ENCODE measurements at places on chromosomes 2 and 18.

DNA sequence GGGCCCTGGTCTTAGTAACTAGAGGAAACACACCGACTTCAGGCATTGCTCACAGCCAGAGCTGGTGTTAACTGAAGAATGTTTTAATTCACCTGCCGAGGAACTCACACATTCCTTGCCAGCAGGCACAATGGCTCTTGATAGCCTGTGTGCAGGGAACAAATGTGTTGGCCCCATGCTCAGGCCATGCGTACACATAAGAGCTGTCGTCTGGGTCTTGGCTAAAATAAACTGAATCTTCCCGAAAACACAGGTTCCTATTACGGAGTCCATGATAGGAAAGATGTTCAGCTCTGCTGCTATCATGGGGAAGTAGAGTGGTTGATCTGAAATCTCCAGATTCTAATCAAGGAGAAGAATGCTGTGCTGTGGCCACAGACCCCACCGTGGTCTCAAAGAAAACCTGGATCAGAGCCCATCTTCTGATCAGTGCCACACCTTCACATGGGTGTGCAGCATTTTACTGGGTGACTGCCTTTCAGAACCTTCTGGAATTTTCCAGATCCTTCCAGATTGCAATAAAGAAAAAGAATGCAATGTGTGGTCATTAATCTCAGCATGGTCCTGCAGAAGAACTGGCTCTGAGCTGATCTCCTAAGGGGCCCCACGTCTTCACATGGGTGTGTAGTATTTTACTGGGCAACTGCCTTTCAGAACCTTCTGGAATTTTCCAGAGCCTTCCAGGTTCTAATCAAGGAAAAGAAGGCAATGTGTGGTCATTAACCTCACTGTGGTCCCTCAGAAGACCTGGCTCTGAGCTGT lies 17.2 kb downstream of the MBP start:
- no peak for DNase-seq

- DNase-seq = no peak
Observed at GRCh38 chr2:5674026-5674340, 18.2 kb upstream of the SOX11 start.

- no peak for DNase-seq
Observed at GRCh38 chr18:76442413-76443171, 52.5 kb downstream of the ZNF516 start.

- peak; percentile 68 for DNase-seq
Observed at GRCh38 chr2:233353769-233354499, at the start of gene DGKD. DGKD (plus strand) TSS chr2:233354494; CDS start chr2:233354519, 25 bp downstream.

DNA sequence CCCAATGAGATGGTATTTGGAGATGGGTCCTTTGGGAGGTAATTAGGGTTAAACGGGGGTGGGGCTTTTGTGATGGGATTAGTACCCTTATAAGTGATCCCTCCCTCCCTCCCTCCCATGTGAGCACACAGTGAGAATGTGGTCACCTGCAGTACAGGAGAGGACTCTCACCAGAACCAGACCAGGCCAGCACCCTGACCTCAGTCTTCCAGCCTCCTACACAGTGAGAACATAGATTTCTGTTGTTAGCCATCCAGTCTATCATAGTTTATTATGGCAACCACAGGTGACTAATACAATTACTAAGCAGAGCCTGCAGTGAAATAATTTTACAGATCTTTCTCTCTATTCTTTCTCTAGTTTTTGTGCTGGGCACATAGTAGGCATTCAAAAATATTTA lies 137.7 kb upstream of the PKDCC start:
- DNase-seq = no peak

GRCh38 chr2:128638341-128639119 lies 319.9 kb upstream of the HS6ST1 start:
- DNase-seq = no peak

DNA sequence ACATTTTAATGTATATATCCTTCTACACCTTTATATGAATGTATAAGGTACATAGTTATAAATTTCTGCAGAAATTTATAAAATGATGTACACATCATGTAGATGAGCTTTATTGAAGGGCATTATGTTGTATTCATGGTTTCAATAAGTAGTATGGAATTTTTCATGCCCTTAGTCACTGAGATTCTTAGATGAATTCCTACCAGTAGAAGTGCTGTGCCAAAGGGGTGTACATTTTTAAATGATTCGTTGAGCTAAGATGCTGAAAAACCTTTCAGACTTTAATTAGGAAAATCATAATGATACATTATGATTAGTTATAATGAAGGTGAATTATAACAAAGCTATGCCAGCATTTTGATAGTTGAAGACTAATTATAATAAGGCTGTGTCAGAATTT lies 115.2 kb downstream of the ZNF236 start:
- no peak for DNase-seq

GRCh38 chr2:145692971-145693478 lies 1173.1 kb upstream of the ZEB2 start:
- DNase-seq = no peak

- DNase-seq = no peak
Observed at GRCh38 chr18:32251466-32251865, 61.6 kb downstream of the MEP1B start.

DNA sequence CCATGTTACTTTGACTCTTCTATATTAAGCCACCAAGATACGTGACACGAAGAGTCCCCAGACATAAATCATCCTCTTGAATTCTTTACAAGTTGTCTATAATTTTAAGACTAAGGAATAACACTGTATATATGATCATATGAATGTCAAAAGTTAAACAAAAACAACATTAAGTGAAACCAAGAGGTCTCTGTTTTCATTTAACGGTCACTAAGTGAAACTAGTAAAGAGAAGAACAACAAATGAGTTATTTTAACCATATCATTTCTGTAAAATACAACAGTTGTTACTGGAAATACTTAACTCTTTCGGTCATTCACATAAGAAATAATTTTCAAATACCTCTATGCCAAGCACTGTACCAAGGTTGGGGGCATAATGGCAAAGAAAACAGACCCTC lies 45.7 kb upstream of the STK17B start:
- DNase-seq = no peak

GRCh38 chr2:240632306-240632721 lies 7.0 kb downstream of the GPR35 start:
- no peak for DNase-seq

- DNase-seq = no peak
Observed at GRCh38 chr2:222298311-222299150, at the start of gene PAX3. PAX3 (minus strand) TSS chr2:222298998; CDS start chr2:222298615, 383 bp downstream.

DNA sequence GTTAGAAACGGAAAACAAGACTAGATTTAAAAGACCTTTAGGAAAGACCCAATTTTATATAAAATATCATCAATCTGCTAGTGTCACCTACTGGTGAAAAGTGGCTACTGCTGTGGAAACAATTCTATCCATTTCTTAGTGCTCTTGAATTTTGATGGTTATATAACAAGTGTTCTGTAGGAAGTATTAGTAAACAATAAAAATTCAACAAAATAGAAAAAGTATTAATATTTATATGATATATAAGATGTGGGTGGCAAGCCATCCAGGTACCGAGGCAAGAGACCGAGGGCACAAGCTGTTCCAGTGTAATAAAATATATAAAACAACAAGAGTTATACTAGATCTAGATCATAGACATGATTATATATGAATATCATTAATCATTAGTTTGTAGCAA lies 6.2 kb upstream of the TMEM87B start:
- no peak for DNase-seq

DNA sequence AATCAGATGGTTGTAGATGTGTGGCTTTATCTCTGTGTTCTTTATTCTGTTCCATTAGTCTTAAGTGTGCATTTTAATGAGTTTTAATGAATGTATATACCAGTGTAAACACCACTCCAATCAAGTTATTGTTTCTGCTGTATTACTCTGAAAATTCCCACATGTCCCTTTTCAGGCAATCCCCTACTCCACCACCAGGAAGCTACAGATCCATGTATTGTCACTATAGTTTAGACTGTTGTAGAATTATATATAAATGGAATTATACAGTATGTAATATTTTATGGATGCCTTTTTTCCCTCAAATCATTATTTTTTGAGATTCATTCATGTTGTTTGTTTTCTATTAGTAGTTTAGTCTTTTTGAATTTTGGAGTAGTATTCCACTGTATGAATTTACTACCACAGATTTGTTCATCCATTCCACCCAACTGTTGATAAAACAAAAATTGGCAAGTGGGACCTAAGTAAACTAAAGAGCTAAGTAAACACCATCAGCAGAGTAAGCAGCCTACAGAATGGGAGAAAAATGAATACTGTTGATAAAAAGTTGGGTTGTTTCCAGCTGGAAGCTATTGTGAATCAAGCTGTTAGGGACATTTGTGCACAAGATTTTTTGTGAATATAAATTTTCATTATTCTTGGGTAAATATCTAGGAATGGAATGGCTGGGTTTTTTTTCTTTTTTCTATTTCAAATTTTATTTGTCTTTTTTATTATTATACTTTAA lies 262.0 kb downstream of the CAMKMT start:
- DNase-seq = no peak

- no peak for DNase-seq
Observed at GRCh38 chr2:201781557-201782051, 871 bp upstream of the ALS2 start.

All from stimulated activated effector memory CD8-positive, alpha-beta T cell treated with anti-CD3 and anti-CD28 coated beads, Interleukin-12 subunit alpha, Interleukin-12 subunit beta, amount 100 ng/mL, for 72 hours (primary cell).